Occipital lobe (tissue), 3 donors: ENCODE measurements at places on chromosomes 2 and 18. TPM values are rescaled to one million over a fixed set of nuclear protein-coding genes. Genes with fewer than 3 reads are reported as not detected.

DNA sequence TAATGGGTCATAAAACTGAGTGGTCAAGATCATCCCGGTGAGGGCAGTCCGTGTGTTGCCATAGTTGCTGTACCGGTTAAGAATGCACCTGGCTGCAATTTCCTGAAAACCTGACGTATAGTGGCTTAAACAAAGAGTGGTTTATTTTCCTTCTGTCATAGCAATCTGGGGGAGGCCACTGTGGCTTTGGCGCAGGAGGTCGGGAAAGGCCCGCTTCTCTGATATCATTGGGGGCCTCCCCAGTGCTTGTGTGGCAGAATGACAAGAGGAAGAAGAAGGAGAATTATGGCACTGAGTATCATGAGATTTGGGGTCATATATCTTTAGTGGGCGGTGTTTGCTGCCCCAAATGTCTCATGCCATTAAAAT is 4.4 kb downstream of the C2orf92 start:
- no peak for DNase-seq

DNA sequence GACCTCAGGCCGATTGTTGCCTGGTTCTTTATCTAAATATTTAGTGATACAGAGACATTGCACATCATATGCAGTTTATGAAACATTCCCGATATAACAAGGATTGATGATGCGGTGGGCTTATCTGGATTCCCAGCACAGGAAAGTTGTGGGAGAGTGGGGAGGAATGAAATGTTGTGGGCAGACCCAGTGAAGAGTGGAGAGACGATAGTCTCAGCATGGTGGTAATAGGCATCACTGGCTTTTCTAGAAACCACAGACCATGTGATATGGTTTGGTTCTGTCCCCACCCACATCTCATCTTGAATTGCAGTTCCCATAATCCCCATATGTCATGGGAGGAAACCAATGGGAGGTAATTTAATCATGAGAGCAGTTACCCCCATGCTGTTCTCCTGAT is 34.8 kb upstream of the RND3 start:
- no peak for DNase-seq

GRCh38 chr2:76867854-76868253 is 654.3 kb downstream of the LRRTM4 start:
- DNase-seq = no peak

The COL6A3 gene
- 23.9 TPM for total RNA-seq

The TMEM178A gene
- 25.1 TPM for total RNA-seq

The IL1RN gene
- not detected for total RNA-seq

DNA sequence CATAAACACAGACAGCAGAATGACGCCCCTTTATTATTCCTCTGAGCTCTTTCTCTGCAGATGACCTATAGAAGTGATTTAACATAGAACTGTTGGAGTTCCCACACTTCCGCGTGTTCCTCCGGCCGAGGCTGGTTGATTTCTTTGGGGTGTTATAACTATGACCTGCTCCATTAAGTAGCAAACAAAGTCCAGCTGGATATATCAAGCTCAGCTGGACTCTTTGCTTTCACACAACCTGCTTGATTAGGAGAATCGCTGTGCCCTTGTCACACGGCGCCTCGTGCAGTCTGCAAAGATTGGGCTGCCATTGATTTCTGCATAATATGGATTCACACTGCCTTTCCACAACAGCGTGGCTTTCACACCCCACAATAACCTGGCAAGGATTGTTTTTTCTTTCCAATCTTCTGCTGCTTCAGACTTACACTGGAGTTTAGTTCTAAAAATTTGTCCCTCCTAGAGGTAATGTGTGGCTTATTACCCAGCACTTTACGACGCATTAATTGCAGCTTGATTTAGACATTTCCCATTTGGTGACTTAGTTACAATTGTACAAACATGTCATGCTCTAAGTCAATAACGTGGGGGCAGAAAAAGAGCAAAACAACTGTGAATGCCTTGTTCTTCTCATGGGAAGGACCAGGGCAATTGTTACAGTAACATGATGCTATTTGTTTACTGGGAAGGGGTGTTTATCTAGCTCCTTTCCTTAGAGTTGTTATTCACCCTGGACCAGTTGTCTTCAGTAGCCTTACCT is 485.7 kb downstream of the TXNL1 start:
- no peak for DNase-seq

The LRRTM4 gene
- 106 TPM for total RNA-seq

DNA sequence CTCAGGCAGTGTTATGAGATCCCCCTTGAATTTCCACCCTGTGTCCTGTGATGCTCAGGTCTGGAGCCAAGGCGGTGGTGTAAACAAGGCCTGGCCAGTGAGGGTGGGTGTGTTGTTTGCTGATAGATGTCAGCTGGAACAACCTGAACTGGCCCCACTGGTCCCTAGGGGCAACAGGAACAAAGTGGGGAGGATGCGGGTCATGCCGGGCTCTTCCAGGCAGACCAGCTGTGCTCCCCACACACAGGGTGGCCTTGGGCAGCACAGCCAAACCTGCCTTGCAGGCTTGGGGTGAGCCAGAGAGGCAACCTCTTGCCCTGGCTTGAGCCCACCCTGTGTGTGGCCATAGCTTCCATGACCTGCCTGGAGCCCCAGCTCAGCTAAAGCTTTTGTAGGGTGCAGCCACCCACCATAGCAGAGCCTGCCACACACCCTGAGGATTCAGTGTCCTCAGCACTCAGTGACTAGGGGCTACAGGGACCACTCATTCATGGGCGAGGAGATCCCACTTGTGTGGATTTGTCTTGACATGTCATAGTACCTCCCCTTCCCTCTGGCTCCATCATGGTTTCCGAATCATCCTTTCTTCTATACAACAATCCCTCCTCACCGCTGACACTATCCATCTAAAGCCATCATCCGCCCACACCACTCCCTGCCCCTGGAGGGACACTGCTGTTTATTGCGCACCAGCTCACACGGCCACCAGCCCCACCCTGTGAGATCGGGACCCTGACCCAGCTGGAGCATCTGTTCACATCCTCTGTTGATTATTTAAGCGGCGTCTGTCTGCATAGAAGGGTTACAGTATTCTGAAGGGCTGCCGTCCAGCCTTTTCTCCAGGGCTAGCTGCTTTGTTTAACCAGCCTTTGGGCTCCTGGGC is 268.8 kb downstream of the CYP26B1 start:
- DNase-seq = no peak

GRCh38 chr18:55384551-55385275 is 203.3 kb downstream of the TCF4 start:
- DNase-seq = no peak

DNA sequence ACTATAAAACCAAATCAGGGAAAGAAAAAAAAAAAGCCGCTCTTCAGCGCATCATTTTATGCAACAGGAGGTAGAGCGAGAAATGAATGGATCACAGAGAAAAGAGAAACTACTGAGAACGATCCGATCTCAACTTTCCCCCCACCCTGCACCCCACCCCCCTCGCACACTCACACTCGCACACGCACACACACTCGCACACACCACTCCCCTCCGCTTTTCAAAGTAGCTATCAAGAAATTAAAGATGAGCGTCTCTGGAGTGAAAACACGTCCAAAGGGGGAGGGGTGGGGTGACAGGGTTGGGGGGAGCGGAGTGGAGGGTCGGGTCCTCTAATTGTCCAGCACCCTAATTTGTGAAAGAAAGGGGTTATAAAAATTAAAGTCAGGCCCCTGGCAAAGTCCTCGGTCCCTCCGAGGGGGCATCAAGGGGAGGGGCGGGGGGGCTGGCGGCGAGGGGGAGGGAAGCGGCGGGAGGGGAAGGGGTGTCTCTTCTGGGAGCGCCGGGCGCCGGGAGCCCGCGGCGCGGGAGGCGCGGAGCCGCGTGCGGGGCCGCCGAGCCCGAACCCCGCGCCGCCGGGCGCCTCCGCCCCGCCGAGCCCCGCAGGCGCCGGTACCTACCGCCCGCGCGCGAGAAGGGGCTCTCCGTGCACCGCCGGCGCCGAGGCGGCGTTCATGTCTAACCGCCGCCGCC is 428 bp downstream of the TCF4 start:
- DNase-seq = peak; percentile 41

GRCh38 chr2:240121190-240121589 is 14.9 kb downstream of the COPS9 start:
- DNase-seq = no peak

DNA sequence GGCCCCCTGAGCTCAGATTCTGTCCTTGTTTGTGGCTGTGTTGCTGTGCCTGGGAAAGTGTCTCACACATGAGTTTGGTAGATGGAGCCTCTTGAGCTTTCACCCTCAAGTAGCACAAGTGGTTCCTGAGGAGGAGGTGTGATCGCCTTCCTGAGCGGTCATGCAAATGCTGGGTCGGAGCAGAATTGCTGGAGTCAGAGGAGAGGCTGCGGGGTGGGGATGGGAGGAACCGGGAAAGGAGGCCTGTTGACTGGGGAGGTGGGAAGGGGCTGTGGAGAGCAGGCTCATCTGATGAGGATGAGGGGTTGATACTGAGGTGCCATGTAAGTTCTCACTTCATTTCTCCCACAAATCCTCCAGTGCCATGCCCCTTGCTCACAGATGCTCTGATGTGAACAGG is 48.4 kb upstream of the ATG16L1 start:
- no peak for DNase-seq

DNA sequence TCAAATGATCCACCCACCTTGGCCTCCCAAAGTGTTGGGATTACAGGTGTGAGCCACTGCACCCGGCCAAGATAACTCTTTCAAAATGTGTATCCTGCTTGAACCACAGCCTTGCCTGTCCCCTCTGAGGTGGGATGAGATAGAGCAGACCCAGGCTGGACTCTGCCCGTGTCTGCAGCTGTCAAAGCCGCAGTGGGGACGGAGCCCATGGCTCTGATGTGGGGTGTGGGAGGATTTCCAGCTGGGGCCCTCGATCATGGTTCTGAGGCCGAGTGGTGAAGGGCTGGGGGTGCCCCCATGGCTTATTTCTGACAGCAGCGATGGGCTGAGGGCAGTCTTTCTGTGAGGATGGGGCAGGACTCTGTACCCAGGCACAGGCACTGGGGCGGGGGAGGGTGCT is 104.5 kb downstream of the DGKD start:
- no peak for DNase-seq

DNA sequence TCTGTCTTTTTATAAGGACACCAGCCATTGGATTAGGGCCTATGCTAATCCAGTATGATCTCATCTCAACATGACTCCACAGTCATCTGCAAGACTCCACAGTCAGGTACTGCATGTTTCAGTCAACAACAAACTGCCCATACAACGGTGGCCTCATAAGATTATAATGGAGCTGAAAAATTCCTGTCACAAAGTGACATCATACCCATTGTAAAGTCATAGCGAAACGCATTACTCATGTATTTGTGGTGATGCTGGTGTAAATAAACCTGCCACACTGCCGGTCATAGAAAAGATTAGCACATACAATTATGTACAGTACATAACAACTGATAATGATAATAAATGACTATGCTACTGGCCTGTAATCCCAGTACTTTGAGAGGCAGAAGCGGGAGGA is 102.2 kb downstream of the TEX51 start:
- no peak for DNase-seq

- no peak for DNase-seq
These were observed 147.0 kb downstream of the MBD5 start for GRCh38 chr2:148167855-148168254.

GRCh38 chr2:99279969-99280695 is 20.9 kb downstream of the LYG1 start:
- no peak for DNase-seq

The CACNB4 gene
- 70.2 TPM for total RNA-seq

The TYW5 gene
- 16.5 TPM for total RNA-seq

The PLA2R1 gene
- total RNA-seq = 1.7 TPM

DNA sequence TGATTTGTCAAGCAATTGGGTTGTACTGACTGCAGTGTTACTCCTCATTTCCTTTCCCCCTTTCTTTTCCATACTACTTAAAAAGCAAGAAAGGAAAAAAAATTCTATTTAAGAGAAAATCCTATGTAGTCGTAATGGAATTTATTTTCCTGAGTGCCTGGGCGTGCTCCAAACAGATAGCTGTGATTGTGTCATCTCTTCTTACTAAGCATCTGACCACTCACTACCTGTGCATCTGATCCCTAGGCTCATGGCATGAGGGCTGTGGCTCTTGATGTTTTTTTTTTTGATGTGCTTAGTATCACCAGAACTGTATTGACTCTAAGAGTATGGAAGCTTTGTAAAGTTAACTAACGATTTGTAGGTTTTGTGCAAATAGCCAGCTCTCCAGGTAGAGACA is 19.0 kb downstream of the CRIM1 start:
- no peak for DNase-seq

The PFN4 gene
- total RNA-seq = 0.47 TPM
